ENCODE measurements at places on chromosomes 7 and 10.

DNA sequence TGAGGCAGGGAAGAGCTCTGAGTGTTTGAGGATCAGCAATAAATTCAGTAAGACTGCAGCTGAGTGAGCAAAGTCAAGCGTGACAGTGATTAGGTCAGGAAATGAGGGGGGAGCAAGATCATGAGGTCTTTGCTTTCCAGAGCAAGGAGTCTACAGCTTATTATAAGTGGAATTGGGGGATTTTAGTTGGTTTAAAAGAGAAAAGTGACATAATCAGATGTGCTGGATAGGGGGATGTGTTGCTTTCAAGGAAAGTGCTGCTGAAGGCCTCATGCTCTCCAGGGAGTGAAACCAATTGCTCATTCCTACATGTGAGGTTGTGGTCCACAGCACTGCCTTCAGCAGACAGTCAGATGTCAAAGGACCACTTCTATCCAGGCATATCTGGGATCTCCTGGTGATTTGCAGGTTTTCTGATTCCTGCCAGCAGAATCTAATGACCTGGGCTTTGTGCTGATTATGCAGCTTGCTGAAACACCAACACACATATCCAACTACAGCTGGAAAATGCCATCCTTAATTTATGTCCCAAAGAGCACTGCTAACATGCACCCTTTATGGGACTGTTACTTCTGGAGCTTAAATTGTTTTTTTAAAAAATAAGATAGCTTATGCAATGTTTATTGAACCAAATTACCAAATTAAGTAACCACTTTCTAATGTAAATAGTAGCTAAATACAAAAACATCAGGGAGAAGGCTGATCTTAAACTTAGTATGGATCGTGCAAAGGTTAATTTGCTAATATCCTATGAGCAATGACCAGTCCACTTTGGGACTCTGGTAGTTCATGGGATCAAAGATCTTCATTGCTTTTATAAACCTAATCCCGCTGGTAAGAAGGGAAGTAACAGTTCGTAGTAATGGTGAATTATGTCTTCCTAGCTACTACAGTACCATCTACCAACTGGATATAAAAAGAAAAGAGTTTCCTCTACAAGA is 607.6 kb downstream of the KCNMA1 start:
- no peak for DNase-seq

DNA sequence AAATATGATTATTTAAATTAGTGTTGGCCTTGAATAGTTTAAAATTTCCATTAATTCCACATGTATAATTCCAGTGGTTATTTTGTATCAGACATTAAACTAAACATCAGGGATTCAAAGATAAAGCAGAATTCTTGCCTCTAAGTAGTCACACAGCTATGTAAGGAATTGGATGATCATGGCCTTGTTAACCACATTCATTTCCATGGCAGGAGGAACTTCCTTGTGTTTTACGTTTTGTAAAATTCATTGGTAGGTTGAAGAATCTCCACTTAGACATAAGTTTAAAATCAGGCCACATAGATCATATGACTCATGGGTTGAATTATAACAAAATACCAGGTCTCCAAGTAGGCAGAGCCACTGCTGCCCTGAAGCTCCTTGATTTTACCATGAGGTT is 289.7 kb downstream of the PLXDC2 start:
- DNase-seq, result no peak

DNA sequence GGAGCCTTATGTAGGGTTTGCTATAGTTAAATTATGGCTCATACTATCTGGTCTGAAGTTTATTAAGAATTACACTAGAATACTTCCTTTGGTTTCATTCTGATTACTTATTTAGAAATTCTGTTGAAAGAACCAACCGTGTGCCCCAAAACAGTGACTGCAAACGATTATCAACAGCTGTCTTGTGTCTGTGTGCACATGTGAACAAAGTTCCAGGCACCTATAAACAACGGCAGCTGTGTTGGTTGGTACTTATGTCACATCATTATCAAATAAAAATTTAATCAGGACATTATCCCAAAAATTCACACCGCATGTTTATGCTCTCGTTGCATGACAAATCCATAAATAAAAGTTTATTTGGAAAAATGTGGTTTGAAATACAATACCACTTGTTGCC is 80.6 kb downstream of the USP6NL start:
- DNase-seq, result no peak

GRCh38 chr7:74070619-74070921 is 13.0 kb upstream of the LIMK1 start:
- DNase-seq, result no peak

DNA sequence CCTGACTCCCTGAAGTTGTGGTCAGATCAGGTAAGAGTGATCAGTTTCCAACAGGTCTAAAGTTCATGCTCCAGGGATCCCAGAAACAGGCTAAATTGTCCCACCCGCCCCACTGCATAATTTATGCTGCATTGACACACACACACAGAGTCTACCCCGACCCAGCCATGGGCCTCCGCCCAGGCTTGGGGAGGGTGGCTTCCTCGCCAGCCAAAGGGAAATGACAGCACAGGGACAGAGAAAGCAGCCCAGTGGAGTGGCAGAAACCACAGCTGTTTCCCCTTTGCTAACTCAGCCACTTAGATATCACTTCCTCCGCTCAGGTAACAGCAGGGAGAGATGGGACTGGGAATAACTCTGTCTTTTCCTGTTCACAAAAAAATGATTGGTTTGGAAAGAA is 9.4 kb downstream of the SH3PXD2A start:
- no peak for DNase-seq

GRCh38 chr7:158067219-158067930 is 520.2 kb downstream of the PTPRN2 start:
- no peak for DNase-seq

DNA sequence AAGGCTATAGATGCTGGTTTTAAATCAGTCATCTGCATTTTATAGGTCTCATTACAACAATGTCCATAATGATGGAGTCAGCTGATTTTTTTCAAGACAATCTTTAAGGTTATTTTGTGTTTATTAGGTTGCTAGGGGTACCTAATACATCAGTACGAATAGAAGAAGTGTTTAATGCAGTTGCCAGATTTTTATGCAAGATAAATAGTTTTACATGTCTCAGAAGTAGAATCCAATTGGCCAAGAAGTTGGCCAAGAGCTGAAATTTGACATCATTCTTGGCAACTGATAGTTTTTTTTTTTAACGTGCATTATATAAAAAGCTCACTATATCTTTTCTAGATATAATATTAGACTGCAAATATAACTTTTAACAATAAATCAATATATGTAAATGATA is 208.5 kb downstream of the TRIL start:
- DNase-seq, result no peak

All from RKO (cell line).